LHCN-M2 (cell line): ENCODE measurements at places on chromosomes 6 and 20. TPM values are rescaled to one million over a fixed set of nuclear protein-coding genes. Genes with fewer than 3 reads are reported as not detected.

DNA sequence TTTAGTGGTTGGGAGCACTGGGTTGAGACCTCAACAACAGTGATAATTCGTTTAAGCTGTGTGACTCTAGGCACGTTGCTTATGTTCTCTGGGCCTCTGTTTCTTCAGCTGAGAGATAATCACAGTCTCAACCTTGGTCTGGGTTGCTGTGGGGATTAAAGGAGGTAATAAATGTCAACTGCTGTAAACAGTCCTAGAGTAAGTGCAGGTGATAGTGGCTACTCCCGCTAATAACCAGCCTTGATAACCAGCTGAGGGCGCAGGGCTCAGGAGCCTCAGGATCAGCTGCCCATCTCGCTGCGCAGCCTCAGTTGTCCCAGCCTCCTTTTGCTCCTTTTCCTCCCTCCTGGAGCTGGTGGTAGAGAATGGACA lies 58.0 kb downstream of the JARID2 start:
- DNase-seq: no peak

DNA sequence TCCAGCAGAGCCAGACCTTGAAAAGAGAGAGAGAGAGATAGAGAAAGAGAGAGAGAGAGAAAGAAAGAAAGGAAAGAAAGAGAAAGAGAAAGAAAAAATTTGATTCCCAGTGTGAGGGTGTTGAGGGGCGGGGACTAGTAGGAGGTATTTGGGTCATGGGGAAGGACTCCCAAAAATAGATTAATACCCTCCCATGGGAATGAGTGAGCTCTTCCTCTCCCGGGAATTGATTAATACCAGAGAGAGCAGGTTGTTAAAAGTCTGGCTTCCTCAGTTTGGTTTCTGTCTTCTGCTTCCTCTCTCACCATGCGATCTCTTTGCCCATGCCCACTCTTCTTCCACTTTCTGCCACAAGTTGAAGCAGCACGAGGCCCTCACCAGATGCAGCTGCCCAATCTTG lies 28.8 kb upstream of the CFAP206 start:
- no peak for DNase-seq

TULP1 gene
- not detected in 2 replicates for total RNA-seq

DNA sequence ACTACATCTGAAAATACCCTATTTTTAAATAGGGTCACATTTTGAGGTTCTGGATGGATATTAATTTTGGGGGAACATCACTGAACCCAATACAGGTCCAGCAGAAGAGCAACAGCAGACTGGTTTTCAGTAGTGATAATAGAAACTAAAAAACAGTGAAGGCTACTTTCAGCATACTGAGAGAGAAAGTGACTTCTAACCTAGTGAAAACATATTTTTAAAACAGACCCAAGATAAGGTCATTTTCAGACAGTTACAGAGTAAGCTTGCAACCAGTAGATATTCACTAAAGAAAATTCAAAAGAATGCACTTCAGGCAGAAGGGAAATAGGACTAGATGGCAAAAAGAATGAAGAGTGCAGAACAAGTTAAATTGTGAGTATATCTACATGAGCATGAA lies 42.0 kb upstream of the TMEM244 start:
- DNase-seq: no peak

DNA sequence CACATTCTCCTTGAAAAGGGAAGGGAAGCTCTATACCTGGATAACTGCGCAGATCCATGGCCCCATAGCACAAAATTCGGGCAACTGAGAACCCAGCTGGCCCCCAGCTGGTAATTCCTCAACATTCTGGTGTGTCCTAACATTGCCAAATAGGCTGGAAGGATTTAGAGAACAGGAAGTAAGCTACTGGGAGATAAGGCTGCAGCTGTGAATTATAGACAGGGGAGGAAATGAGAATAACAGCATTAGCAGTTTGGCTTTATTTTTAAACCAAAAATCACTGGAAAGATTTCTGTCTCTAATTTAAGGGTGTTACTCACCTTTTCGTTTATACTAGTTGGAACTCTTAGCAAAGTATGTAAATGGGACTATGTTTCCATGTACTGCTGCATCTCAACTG lies 97.2 kb downstream of the TULP4 start:
- DNase-seq: peak; percentile 65

GRCh38 chr20:15889514-15890256 lies 683.6 kb downstream of the KIF16B start:
- peak; percentile 54 for DNase-seq

GRCh38 chr20:33063271-33063670 lies 9.6 kb downstream of the BPIFB3 start:
- DNase-seq: no peak

GRCh38 chr6:31908791-31909190 lies 6.9 kb upstream of the ZBTB12 start:
- peak; percentile 70 for DNase-seq

DNA sequence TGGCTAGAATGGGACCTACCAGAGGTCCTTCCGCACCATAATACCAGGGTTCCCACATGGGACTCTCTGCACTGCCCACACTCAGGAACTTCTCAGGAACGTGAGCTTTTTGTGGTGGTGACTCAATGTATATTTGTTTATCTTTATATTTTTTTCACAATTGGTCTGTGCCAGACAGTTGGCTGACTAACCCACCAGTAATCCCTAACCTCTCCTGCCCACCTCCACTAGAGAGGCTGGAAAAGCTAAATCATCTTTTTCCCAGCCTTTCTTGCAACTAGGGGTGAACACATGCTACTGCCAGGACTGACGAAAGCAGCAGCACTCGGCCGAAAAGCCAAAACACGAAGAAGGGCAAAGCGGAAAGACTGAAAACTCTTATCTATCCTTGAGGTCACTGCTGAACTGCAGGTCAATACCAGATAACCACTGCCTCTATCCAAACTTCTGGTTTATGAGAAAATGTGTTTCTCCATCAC lies 112.9 kb downstream of the TRERF1 start:
- DNase-seq: peak; percentile 99

MMP24 gene
- total RNA-seq: 0.26 and 0.69 TPM in 2 replicates

SLC13A3 gene
- 0.17 TPM in 1 of 2 replicates, not detected in the other for total RNA-seq

GRCh38 chr6:132341646-132342045 lies 59.6 kb downstream of the MOXD1 start:
- DNase-seq: no peak

GRCh38 chr6:43308101-43308989 lies at the start of gene CRIP3:
TSS of gene CRIP3 (minus strand) at chr6:43308826. CDS start at chr6:43308792, 34 bp downstream.
- DNase-seq: peak; percentile 45

LY6G6D gene
- total RNA-seq: not detected in 2 replicates

GRCh38 chr6:90508753-90509152 lies 78.1 kb downstream of the MAP3K7 start:
- no peak for DNase-seq

DNA sequence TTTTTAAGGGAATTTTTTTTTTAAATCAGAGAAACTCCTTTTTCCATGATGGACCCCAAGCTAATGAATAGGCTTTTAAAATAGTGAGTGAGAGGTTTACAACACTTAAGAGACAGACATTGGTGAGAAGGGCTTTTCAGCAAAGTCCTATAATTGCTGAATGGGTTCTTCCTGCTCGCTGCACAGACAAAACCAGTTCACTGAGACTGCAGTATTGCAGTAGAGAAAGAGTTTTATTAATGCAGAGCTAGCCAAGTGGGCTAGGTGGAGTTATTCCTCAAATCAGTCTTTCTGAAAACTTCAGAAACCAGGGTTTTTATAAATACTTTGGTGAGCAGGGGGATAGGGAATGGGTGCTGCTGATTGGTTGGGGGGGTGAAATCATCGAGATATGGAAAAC lies 3.2 kb upstream of the SLC2A10 start:
- DNase-seq: no peak

DNA sequence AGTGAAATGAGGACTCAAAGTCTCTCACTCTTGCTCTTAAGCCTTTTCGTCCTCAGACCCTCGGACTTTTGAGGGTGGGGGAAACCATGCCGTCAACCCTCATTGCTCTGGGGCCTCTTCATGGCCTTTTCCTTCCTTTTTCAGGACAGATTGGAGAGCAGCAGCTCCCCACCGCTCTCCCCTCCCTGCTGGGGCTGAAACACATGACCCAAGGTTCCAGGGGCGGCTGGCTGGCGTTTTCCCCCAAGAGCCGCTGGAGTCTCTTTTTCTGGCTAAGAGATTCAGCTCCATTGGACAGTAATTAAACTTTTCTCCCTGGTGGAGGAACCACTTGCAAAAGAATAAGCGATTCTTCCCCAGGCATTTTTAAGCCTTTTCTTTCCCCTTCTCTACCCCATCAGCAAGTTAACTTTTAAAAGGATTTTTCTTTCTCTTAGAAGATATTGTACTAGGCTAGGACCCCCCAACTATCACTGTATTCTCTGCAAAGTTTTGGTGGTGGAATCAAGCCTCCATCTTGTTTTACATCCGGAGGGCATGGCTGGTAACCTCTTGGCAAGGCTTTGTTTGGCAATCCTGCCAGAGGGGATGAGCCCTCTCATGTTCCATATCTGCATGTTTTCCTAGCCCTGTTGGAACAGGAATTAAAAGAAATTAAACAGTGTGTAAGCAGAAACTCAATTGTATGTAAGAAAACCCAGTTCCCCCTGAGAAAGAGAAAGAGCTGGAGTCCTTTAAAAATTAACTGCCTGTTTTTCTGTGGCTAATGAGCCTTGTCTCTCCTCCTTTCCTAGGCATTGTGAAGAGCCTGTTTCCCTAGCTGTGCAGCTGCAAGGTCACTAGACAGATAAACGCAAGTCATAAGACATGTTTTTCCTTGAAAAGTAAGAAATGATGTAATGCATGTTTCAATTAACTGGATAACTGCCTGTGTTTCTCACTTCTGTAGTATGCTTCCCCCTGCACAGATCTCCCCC lies 100.8 kb upstream of the GPR6 start:
- no peak for DNase-seq

GNMT gene
- not detected in 2 replicates for total RNA-seq

GRCh38 chr6:54291738-54292137 lies 16.5 kb upstream of the TINAG start:
- DNase-seq: peak; percentile 85

GRCh38 chr6:119337252-119337651 lies 12.3 kb downstream of the MAN1A1 start:
- DNase-seq: no peak

DNA sequence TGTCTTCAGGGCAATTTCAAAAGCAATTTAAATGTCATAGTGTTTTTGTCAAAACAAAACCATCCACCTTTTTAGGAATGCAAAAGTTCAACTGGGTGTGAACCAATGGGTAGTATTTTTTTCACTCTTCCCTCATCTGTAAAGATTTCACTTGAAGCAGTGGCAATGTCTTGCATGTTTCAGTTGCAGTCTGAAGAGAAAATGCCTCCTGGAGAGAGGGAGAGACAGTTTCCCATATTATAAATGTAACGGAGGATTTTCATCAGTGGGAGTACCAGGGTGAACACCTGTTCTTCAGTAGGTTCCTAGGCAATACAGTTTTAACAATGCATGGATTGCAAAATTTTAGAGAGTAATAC lies 3.3 kb downstream of the FOXQ1 start:
- DNase-seq: no peak

- no peak for DNase-seq
These were observed 787 bp upstream of the CARMIL1 start for GRCh38 chr6:25278261-25278913.

DNA sequence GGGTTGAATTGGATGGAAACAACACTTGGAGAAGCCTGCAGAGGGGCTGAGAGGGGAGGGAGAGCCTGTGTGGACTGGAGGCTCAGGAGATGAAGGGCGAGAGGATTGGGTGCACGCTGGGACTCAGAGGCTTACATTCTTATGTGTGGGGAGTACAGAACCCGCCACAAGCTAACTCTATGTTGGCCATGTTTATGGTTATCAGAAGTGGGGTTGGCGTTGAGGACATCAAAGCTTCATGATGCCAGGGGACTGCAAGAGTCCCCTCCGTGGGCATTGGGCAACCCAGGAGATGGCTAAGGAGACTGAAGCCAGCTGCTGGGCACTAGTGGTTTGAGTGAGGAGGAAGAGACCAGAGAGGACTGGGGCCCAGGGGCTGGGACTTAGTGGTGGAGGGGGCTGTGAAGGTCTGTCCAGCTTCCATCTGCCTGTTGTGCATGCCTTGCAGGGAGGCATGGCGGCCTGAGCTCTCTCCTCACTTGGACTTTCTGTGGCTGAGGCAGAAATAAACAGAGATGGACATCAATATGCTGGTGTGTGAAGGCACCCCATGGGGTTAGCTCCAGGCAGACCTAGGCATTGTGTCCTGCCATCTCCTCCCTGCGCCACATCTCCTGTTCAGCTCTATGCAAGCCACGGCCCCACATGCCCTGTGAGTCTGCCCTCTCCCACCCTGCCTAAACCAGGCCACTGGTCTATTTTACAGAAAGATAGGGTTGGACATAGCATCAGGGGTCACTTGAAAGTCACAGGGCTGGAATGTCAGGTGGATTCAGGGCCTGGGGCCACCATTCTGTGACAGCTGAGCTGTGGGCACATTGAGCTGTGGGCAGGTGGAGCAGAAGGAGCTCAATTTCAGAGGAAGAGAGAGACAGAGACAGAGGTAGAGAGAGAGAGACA lies 61.6 kb downstream of the PHACTR3 start:
- no peak for DNase-seq

DNA sequence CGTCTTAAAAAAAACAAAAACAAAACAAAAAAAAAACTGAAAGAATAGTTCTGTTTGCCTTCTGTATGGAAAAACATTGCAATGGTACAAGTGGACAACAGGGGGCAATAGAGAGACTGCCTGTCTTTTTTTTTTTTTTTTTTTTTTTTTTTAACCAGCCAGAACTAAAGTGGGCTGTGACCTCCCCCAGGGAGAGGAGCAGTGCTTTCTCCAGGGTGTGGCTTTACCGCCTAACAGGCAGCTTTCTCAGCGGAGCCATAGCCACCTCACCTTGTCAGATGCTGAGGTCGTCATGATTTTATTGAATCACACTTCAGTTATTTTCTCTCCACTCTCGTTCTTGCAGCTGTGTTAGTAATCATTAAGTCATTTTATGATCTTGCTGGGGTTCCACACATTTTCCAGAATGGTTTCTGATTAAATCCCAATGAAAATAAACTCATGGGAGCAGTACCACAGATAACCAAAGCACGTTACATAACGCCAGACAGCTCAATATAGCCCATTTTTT lies 78.4 kb downstream of the GMPR start:
- DNase-seq: peak; percentile 56

- DNase-seq: no peak
These were observed 402.2 kb downstream of the GJA1 start for GRCh38 chr6:121837545-121838229.

- peak; percentile 75 for DNase-seq
These were observed 5.6 kb upstream of the HLA-DOA start for GRCh38 chr6:33014841-33015634.

DNA sequence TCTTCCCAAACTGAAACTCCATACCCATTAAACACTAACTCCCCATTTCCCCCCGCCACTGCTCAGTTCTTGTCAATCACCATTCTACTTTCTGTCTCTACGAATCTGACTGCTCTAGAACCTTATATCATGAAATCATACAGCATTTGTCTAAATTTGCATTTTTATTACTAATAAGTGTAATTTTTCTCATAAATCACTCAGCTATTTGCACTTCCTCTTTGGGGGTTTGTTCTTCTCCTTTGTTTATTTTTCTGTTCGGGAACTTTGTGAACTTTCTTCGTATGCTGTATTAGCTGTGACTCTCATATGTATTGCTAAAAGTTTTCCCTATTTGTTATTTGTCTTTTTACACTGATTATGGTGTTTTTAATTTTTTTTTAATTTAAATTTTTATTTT lies 152.2 kb downstream of the SLC16A10 start:
- DNase-seq: no peak

FGD2 gene
- total RNA-seq: not detected in 2 replicates
